ENCODE measurements at places on chromosomes 1 and 21.

DNA sequence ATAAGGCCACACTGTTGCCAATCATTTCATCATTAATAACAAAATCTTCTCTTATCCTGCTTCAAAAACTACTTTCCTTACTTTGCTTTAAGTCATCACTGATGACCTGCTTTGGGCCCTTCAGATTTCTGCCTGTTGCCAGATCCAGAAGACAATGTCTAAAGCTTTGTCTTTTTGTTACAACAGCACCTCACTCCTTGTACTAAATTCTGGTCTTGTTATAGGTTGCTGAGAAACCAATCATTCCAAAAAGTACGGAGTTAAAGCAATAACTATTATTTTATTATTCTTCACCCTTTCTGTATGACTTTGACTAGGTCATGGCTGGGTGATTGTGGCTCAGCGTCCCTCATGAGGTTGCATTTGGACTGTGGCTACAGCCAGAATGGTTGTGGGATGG lies 633.5 kb downstream of the PTPRU start:
- no peak for DNase-seq

GRCh38 chr21:41269535-41269934 lies 47.1 kb upstream of the FAM3B start:
- no peak for DNase-seq

- no peak for DNase-seq
Observed at GRCh38 chr1:60448850-60449249, 375.3 kb upstream of the C1orf87 start.

DNA sequence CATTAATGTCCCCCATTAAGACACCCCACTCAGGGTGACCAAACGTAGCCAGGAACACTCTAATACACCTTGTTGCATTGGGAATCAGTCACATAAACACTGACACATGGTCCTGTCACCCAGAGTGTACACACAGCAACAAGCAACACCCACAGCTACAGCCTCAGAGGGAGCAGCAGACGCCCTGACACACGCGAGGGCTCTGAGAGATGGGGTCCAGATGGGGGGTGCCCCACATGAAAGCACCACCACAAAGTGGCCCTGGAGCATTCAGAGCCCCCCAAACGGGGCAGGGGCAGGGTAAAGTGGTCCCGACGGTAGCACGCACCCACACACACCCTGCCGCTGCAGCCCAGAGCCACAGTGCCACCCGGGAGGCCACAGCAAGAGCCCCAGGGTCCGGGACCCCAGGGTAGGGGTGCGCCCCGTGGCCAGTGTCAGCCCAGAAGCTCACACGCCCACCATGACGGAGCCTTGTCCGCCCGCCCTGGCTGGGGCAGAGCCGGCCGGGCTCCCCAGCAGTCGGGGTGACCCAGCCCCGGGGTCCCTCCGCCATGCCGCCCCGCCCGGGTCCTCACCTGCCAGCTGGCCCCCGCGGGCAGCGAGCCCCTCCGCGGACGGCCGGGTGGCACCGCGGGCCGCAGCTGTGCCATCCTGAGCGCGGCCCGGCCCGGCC lies 47.3 kb downstream of the RAP1GAP start:
- no peak for DNase-seq

- no peak for DNase-seq
Observed at GRCh38 chr1:15412175-15412800, 2.6 kb downstream of the EFHD2 start.

DNA sequence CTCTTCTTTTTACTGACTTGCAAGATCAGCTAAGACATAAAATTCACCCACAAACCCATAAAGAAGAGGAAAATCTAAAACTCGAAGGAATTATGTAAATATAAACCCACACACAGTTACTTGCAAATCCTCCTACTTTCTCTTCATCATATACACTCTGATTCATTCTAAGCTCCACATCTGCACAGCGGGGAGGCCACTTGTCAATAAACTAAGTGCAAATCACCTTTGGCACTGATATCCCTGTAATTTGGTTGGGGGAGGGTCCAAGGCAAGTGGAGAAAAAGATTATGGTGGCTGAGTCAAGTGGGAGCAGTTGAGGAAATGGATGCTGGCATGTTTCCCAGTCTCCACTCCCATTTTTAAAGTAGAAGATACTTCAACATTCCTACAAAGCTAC lies 596.5 kb downstream of the MATN1 start:
- DNase-seq = no peak

GRCh38 chr1:24384251-24385090 lies 29.1 kb downstream of the STPG1 start:
- no peak for DNase-seq

DNA sequence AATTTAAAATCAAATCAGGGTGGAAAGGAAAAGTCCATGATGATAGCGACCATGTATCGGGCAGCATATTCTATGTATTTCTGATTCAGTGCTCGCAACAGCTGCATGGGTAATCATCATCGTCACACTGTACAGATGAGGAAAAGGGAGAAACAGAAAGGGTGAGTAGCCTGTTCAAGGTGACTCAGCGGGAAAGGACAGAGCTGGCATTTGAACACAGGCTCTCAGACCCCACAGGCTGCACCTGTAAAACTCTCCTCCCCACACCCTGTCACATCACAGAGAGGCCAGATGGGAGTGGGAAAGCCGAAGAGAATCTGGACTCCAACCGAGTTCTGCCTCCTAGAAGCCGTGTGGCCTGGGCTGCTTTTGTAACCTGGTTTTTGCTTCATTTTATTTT lies 14.0 kb downstream of the RUNX1 start:
- DNase-seq = no peak

- DNase-seq = no peak
Observed at GRCh38 chr1:186404454-186405051, 28.9 kb downstream of the ODR4 start.

DNA sequence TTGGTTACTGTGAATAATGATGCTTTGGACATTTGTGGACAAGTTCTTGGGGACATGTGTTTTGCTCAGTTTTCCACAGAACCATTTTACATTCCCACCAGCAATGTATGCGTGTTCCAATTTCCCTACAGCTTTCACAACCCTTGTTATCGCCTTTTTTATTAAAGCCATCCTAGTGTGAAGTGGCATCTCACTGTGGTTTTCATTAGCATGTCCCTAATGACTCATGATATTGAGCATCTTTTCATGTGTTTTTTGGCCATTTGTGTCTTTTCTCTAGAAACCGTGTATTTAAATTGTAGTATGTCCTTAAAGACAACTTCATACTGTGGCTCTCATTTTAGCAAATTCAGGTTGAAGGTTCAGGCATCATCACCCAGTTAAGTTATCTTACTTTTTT lies 132.1 kb downstream of the TGFBR3 start:
- DNase-seq = no peak

- DNase-seq = no peak
Observed at GRCh38 chr1:99784143-99784542, 17.7 kb upstream of the FRRS1 start.

DNA sequence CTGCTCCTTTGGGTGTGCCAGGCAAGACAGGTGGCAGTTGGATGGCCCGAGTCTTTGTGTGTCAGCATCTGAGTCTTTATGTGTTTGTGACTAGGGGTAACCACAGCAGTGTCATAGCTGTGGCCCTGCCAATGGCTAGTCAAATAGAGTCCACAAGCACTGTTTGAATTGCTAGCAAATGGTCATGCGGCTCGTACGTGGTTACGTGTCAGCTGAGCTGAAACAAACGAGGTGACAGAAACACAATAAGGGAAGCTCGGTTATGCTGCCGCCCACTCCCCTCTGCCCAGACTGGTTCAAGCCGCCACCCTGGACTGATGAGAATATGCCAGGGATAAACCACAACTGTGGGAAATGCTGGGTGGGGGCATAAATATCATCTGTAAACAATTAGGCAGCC lies 174.3 kb upstream of the LMO4 start:
- no peak for DNase-seq

DNA sequence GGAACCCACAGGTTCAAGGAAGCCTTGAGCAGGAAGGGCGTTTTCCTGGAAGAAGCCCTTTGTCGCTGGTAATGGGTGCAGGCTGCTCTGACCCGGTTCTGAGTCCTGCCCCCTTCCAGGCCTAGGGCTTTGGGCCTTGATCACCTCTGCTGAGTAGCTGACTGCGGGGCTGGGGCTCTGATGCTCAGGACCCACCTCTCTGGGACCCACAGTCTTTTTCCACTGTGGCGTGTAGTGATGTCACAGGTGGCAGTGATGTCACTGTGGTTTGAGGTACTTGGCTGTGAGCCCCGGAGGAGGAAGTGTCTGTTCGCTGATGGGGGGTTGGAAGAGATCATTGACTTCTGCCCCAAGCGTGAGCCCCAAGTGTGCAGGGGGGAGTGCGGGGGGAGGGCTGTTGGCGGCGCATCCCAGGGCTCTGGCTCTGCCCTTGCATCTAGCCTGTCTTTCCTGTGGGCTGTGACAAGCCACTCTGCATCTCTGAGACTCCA lies 6.9 kb downstream of the TNFRSF1B start:
- no peak for DNase-seq

DNA sequence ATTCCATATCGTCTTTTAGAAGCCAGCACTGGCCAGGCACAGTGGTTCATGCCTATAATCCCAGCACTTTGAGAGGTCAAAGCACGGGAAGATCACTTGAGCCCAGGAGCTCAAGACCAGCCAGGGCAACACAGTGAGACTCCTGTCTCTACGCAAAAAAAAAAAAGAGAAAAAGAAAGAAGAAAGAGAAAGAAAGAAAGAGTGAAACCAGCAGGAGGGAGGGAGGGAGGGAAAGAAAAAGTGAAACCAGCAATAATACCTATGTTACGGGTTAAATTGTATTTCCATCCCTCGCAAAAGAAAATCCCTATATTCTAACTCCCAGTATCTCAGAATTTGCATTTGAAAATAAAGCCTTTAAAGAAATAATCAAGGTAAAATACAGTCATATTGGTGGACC lies 10.4 kb downstream of the COP1 start:
- DNase-seq = no peak

DNA sequence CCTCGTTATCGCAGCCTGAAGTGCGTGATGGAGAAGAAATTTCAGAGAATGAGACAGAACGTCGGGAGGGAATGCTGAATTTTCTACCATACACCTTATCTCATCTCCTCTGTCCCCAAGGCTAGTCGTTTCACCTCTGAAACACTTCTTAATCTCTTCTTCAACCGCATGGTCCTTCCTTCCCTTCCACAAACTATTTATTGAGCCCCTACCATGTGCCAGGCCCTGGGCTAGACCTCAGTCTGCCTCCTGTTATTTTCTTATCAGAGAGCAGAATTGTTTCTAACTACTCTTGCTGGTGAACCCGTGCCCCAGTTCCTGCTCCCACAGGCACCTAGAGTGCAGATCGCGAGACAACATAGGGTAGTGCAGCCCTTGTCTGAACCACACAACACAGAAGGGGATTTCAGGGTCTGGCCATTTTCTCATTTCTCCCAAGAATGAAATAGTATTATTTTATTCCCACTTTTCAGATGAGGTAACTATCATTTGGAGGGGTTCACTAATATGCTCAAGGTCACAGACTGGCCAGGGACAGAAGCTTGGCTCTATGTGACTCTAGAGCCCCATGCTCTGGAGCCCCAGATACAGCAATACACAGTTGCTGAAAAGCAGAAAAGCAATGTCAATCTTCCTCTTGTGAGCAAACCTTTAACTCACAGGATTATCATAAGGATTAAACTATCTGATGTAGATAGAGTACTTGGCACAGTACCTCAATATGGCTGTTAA lies 598 bp upstream of the ADIPOR1 start:
- no peak for DNase-seq

DNA sequence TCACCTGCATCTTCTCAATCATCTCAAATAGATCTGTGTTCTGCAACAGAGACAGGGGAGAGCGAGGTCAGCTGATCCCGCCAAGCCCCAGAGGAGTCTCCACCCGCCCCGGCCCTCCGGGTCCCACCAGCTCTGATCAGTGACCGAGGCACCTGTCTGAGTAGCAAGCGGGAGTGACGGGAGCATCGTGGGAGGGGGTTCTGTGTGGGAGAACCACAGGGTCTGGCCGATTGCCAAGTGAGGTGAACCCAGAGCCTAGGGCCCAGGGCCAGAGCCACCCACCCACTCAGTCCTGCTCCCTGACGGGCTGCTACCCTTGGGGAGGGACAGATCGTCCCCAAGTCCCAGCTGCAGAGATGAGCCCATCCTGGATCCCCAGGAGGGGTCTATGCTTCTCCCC lies 49.1 kb downstream of the RAP1GAP start:
- DNase-seq = no peak

- DNase-seq = peak; percentile 15
Observed at GRCh38 chr1:33338440-33339211, 17.7 kb upstream of the A3GALT2 start.

GRCh38 chr1:202069662-202070061 lies 53.1 kb upstream of the GPR37L1 start:
- DNase-seq = no peak

DNA sequence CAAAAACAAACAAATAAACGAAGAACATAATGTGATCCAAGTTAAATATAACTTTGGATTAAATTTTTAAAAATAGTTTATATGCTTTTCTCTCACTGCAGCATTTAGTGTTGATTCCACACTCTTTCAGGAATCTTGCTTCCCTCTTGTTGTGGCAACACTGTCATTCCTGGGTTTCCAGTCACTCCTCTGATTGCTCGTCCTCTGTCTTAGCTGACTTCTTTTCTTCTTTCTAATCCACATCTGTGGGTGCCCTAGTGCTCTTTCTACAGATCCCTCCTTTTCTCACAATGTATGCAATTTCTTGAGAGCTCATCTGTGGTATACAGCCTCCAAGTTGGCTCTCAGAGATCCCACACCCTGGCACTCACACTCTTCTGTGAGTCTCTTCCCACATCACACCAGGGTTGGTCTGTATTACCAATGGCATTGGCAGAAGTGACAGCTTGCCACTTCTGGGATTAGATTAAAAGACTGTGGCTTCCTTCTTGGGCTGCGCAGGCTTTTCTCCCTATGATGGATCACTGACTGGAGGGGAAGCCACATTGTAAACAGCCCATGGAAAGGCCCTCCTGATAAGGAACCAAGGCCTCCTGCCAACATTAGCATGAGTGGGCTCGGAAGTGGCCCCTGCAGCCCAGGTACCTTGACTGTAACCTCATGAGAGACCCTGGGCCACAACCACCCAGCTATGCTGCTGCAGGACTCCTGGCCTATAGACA lies 11.5 kb upstream of the MYOC start:
- no peak for DNase-seq

- DNase-seq = no peak
Observed at GRCh38 chr21:35511696-35512162, 462.6 kb upstream of the RUNX1 start.

DNA sequence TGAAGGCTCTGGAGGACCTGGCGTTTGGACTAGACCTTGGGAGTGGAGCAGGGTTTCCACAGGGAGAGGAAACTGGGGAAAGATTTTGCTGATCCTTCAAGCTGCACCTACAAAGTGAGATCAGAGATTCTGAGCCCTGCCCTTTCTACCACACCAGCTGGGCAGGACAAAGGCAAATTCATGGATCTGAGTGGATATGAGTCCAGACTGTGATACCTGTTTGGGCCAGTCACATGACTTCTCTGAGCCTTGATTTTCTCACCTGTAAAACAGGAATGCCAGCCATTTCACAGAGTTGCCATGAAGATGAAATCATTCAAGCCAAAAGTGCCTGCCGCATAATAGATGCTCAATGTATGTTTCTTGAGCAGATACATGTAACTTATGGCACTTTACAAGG lies 4.9 kb upstream of the RASSF5 start:
- DNase-seq = no peak

GRCh38 chr1:106621853-106622252 lies 434.6 kb upstream of the PRMT6 start:
- DNase-seq = no peak

GRCh38 chr1:33228935-33229487 lies 27.3 kb upstream of the ZNF362 start:
- DNase-seq = no peak
